Pons (tissue), 1 donor: ENCODE measurements at places on chromosomes 6 and 20.

DNA sequence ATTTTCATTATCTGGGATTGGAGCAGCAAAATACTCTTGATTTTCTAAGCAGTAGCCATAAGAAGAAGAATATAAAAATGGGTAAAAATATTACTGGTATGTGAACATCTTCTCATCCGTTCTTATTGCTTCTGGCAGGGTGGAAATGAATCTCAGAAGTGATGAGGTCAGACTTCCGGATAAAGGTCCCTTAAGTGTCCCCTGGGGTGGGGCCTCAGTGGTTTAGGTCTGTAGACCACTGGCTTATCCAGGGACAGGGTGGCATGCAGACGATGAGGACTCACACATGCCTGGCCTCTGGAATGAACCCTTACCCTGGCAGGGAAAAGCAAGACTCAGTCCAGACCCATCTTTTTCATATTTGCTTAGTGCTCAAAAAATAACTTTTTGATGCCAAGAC, 143.3 kb downstream of the UST start:
- no peak for DNase-seq

- DNase-seq = no peak
These were observed 137.4 kb upstream of the AFDN start for GRCh38 chr6:167689278-167689677.

- DNase-seq = no peak
These were observed 1044.4 kb upstream of the MAP3K7 start for GRCh38 chr6:91631227-91631626.

DNA sequence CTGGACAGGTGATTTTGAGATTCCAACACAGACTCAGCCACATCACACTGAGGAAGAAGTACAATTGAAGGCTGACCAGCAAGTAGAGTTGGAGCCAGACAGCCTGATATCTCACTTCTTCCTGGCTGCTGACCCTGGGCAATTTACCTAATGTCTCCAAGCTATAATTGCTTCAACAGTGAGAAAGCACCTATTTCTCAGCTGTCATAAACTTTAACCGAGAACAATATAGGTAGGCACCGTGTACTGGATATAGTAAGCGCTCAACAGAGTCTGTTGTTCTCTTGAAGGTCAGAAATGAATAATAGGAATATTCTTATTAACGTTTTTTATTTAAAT, 28.3 kb downstream of the STX7 start:
- DNase-seq = no peak

GRCh38 chr6:134345789-134346188, 27.9 kb upstream of the SGK1 start:
- no peak for DNase-seq

DNA sequence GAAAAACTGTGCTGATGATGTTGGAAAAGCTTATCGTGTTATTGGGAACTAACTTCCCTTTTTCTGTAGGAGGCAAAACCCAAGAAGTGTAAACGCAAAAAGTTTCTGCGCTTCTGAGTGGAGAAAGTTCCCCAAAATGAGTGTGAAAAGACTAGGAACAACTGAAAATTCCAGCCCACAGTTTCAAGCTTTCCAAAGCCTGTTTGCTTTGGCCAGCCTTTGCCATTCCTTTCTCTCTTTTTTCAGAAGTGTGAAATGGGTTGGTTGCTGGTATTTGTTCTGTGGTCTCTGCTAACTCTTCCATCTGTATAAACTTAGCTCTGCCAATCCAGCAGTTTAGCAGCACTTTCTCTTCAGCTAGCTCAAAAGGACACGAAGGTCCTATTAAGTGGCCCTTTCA, 491.3 kb downstream of the MAFB start:
- DNase-seq = peak; percentile 37

DNA sequence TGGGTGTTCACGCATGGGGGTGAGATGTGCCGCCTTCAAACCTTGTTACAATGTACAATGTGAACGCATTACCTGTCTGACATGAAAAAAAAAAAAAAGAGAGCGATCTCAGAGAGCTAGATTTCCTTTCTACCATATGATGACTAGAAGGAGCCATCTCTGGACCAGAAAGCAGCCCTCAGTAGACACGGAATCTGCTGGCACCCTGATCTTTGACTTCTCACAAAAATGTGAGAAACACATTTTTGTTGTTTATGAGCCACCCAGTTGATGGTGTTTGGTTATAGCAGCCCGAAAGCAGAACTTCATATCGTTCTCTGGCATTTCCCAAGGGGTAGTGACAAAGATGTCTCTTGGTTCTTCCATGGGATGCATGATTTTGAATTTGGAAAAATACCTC, 33.5 kb upstream of the EPB41L1 start:
- DNase-seq = no peak

- no peak for DNase-seq
These were observed 248.8 kb downstream of the CDH4 start for GRCh38 chr20:61500791-61501321.

DNA sequence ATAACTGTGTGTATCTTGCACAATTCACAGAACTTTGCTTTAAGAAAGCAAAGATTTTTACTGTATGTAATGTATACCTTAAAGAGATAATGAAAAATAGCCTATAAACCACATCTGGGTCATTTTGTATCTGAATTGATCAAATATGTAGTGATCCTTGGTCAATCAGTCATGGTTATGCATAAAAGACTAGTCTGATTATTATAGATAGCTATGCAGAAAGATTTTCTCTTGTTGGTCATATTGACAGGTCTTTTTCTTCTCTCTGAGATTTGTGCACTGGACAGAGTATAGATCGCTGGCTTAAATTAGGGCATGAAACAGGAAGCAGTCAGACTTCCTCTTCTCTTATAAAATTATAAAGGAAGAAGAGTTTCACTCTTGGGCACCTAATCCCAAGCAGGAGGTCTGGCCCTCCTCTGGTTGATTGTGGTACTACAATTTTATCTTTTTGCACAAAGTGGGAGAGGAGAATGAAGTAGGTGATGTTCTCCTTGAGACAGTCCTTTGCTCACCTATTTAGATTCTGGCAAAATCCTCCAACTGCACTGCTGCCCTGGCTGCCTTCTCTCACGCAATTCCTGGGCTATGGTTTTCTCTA, 380.9 kb upstream of the RGS17 start:
- DNase-seq = peak; percentile 45

DNA sequence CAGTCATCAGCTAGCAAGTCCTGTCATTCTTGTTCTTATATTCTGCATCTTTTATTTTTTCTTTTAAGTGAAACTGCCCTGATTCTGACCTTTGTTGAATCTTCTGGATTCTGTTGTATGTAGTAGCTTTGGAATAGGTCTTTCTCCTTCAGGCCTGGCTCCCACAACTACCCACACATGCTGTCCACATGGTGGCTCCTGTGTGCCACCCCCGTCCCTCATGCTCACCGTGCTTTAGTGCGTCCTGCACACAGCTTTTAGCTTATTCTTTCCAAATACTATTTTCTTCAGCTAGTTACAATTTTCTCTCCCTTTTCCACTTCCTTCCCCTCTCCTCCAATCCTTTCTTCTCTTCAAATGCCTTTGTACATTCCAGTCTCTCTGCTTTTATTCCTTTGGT, 61.8 kb downstream of the CTNNBL1 start:
- peak; percentile 61 for DNase-seq

- no peak for DNase-seq
These were observed 4.0 kb downstream of the BLTP3A start for GRCh38 chr6:34795836-34796425.

DNA sequence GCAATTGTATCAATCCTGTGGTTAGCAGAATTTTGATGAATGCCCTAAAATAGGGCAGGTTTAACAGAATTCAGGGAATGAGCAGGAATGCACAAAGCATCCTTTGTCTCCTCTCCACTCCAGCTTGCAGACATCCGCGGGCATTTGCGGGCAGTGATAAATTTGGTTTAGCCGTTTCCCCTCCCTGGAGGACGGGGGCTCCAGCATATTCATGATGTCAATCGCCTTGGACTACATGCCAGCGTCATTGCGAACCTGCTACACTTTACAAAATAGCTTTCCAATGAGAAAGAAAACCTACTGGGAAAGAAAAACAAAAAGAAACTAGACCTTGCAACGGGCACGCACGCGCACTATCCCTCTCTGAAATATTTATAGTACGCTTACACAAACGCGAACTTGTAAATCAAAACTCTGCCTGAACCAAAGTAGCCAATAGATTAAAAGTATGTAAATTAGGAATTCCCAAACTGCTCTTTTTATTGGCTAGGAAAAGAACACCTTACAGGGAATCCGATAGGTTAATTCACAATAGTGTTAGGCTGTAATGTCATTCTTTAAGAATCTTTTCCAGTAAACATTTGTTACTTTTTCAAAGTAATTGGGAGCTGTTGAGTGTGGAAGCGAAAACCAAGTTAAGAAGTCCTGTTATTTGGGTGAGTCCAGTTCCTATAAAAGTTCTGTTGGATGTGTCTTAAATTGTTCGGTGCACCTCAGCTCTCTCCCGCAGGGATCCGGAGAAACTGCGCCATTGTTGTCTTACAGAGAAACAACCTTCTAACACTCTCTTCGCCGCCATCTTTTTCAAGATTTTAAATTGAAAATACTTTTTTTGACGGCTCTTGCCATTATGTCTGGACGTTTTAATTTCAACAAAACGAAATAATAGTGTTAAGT, 136.7 kb downstream of the HFE start:
- DNase-seq = peak; percentile 93
